ENCODE measurements at places on chromosomes 6 and 20.

- DNase-seq: no peak
These were observed 325.9 kb upstream of the EPHA7 start for GRCh38 chr6:93745306-93745705.

DNA sequence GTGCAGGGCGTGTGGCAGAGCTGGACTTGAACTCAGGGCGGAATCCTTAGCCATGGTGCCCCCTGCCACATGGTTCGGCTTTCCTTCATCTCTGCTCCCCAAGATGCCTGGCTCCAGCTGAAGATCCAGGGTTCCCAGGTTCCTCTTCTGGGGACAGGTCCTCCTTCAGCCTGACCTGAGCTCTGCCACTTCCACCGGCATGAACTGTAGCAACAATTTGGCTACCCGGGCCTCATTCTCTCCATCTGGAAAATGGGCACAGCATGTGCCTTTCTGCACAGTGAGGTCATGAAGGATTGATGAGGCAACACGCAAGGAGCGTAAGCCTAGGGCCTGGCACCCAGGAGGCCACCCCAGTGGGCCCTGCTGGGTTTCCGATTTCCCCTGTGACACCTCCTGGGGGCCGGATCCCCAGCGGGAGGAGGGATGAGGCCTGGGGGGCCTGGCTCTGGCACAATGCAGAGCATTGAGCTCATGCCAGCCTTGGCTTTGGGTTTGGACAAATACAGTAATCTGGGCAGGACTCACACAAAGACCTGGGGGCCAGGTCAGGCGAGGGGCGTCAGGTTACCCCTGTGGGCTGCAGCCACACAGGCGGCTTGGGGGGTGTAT lies 74.0 kb downstream of the CEBPB start:
- no peak for DNase-seq

DNA sequence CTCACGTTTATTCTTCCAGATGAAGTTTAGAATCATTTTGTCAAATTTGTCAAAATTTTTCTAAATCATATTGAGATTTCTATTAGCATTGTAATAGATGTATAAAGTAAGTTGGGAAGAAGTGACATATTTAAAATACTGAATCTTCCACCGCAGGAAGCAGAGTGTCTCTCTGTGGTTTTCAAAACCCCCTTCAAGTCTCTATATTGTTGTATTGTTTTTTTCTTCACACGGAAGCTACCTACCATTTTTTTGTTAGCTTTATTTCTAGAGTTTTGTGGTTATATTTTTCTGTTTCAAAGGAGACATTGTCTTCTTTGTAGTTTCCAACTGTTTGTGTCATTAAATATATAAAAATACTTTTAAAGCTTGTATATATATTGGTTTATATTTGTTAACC lies 188.6 kb downstream of the ZDHHC14 start:
- DNase-seq: no peak

DNA sequence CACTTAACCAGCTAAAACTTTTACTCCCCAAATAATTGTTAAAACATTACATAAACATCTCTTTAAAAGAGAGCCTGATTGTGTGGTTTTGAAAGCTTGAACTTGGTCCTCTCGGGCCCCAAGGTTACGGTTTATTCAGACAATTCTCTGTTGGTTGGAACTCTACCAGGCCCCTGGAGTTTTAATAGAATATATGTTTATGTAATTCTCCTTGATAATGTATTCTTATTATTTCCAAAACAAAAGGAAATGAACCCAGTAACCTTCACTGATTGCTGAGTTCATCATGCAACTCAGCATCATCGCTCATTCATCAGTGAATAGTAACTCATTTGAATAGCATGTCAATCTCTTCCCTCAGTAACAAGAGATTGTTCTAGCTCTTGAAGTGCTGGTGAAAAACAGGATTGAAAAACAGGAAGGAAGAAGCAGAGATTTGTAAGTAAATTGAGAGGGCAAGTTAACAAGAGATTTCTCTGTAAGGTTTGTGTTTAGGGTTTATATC lies 464.5 kb upstream of the MARCKS start:
- no peak for DNase-seq

DNA sequence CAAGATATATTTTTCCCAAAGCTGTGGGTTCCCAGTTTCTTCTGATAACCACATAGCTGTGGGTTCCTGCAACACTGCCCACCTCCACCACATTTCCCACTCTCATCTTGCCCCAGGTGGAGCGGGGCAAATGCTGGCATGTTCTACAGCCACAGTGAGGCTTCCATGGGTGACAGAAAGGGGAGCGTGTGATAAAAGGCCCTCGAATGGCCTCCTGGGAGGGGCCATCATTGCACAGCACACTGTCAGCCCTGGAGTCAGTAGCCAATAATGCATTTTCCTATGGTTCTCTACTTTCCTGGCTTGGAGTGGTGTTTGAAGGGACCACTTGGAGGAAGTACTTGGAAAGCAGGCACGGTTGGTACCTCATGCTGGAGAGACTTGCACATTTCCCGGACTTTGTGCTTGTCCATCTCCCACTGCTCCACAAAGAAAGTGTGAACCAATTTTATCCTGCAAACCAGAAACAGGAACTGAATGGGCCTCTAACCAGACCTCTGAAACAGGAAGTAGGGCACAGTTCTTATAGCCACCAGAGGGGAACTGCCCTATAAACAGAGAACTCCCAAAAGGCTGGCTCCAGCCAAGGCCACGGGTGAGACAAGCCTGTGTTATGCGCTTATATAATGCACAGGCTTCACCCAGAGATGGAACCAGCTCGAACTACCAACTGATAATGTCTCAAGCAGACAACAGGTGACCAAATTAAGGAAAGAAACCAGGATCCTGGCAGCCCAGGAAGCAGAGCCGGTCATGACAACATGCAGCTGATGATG lies 8.6 kb downstream of the MAP3K5 start:
- no peak for DNase-seq

GRCh38 chr6:129140526-129140925 lies 257.6 kb downstream of the LAMA2 start:
- no peak for DNase-seq

DNA sequence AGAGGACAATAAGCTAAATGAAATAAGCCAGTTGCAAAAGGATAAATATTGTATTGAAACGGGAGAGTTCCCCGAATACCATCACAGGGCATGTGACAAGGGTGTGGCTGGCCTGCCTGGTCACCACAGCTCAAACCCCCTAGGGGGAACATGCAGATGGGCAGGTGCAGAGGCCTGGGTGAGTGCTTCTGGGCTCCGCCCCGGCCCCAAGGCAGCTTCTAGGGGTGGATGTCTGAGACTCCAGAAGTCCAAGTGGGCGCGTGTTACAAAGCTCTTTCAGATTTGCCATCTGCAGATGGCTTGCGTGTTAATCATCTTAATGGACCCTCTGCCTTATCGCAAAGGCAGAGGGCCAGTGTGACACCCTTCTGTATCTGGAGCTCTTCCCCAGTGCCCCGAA lies 559.2 kb upstream of the IMPG1 start:
- DNase-seq: no peak

DNA sequence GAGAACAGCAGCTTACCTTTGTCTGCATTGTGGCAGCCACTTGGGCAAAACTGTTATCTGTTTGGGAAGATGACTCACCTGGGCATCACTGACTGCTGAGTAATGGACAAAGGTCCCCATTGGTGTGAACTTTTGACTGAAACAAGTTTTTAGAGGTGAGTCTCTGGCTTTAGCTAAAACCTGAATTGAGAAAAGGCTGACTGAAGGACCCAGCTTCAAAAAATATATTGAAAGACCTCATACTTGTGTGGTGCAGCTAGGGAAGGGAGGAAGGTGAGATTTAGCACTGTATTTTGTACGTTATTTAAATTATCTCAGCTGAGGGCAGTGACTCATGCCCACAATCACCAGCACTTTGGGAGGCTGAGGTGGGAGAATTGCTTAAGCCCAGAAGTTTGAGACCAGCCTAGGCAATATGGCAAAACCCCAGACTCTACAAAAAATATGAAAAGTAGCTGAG lies 4.5 kb upstream of the CITED2 start:
- no peak for DNase-seq

GRCh38 chr6:20554326-20554725 lies 20.1 kb downstream of the CDKAL1 start:
- DNase-seq: no peak

Data from cerebellum (tissue), 4 donors.